ENCODE measurements at places on chromosomes 13 and 19.

GRCh38 chr13:82370316-82370715, 1512.0 kb downstream of the SLITRK1 start:
- no peak overlapping the region for H3K4me3 ChIP-seq
- H3K27ac ChIP-seq = no peak overlapping the region
- H3K27me3 ChIP-seq = no peaks in the 10 kb centered on the region
- DNase-seq = no peak

GRCh38 chr13:36788276-36788675, 30.7 kb upstream of the RFXAP start:
- H3K36me3 ChIP-seq = no peaks in the 10 kb centered on the region
- DNase-seq = no peak

DNA sequence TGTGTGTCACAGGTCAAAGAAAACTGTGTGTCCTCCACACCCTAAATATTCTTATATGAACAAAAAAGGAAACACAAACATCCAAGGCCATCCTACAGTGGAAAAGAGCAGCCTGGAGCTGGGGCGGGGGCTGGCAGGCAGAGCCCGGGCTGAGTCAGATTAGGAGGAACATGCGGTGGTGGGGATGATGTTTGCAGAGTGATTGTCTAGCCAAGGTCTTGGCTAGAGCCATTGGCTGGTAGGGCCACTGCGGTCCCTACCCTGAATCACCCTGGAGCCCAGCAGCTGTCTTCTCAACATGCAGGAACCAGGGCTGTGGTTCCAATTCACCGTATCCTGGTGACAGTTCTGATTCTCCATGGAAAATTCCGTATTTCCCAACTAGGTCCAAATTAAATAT, 439.5 kb downstream of the FGF9 start:
- DNase-seq = no peak
- H3K4me1 ChIP-seq = peaks cover 78% of the 10 kb centered on the region
- no peak overlapping the region for H3K27ac ChIP-seq
- no peaks in the 10 kb centered on the region for H3K27me3 ChIP-seq
- no peak overlapping the region for H3K4me3 ChIP-seq

DNA sequence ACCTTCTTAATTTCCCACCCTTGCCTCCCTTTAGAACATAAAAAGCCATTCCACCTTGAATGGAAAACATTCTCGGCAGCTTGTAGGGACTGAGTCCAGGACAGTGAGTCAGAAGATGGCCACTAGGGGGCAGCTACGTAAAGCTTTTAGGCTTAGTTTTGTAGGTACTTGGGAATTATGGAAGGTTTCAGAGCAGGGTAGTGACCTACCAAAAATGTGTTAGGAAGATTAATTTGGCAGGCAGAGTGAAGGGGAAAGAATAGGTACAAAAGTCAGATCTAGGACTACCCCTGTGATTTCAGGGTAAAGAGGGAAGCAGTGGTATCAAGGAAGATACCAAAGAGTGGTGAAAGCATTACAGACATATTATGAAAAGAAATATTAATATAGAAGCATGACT, 198.4 kb downstream of the NDFIP2 start:
- H3K27me3 ChIP-seq = peaks cover 3% of the 10 kb centered on the region
- no peak overlapping the region for H3K4me3 ChIP-seq
- DNase-seq = peak; percentile 50
- H3K36me3 ChIP-seq = no peaks in the 10 kb centered on the region
- H3K4me1 ChIP-seq = no peaks in the 10 kb centered on the region

GRCh38 chr13:63999614-64000305, 2584.1 kb upstream of the PCDH20 start:
- H3K36me3 ChIP-seq = no peaks in the 10 kb centered on the region
- no peaks in the 10 kb centered on the region for H3K27me3 ChIP-seq
- H3K4me1 ChIP-seq = no peaks in the 10 kb centered on the region
- no peak overlapping the region for H3K4me3 ChIP-seq

DNA sequence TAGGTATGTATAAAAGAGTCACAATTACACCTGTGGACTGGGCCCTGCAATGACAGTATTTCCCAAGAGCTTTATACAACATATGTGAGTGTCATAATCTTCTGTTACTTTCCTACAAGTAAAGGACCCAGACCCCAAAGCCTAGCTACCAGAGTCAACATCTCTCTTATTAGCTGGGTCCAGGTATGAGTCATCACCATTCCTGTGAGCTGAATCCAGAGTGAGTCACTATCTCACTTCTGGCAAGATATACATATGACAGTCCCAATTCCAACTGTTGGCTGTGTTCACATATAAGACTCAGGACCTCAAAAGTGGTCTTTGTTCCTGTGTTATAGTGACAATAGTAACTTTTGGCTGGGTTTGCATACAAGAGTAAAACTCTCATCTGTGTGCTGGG, 46.7 kb downstream of the ZNF729 start:
- no peaks in the 10 kb centered on the region for H3K27me3 ChIP-seq
- no peak overlapping the region for H3K27ac ChIP-seq
- no peak for DNase-seq
- H3K36me3 ChIP-seq = no peaks in the 10 kb centered on the region

DNA sequence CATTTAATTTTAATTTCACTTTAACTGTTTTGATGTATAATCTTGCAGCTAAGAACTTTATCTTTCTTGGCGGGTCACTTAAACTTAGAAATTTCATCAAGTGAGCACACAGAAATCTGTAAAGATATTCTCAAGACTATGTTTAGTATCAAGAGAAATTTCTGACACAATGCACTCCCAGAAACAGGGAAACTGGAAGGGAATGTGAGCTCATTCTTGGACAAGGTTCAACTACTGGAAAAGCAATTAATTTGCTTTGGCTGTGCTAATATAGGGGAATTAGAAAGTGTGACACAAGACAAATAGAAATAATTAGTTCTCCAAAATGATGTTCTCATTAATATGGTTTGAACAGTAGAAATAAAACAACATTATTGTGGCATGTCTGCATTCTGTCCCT, 402.3 kb downstream of the DACH1 start:
- no peaks in the 10 kb centered on the region for H3K27me3 ChIP-seq
- H3K4me3 ChIP-seq = no peak overlapping the region
- no peak overlapping the region for H3K27ac ChIP-seq
- peaks cover 1% of the 10 kb centered on the region for H3K4me1 ChIP-seq
- DNase-seq = no peak

GRCh38 chr19:13010992-13011652, 15.8 kb downstream of the NFIX start:
- H3K27me3 ChIP-seq = peaks cover 56% of the 10 kb centered on the region
- peaks cover 1% of the 10 kb centered on the region for H3K36me3 ChIP-seq
- H3K4me1 ChIP-seq = peaks cover 29% of the 10 kb centered on the region
- no peak overlapping the region for H3K27ac ChIP-seq
- no peak overlapping the region for H3K4me3 ChIP-seq

- H3K4me3 ChIP-seq = no peak overlapping the region
- H3K36me3 ChIP-seq = no peaks in the 10 kb centered on the region
- H3K4me1 ChIP-seq = no peaks in the 10 kb centered on the region
- no peak overlapping the region for H3K27ac ChIP-seq
Measured at GRCh38 chr19:28960586-28960985, 252.4 kb downstream of the UQCRFS1 start.

GRCh38 chr19:46412650-46413261, 608 bp downstream of the CCDC8 start:
- H3K27ac ChIP-seq = no peak overlapping the region
- DNase-seq = no peak
- H3K4me3 ChIP-seq = no peak overlapping the region
- peaks cover 10% of the 10 kb centered on the region for H3K4me1 ChIP-seq
- peaks cover 82% of the 10 kb centered on the region for H3K27me3 ChIP-seq
- H3K36me3 ChIP-seq = no peaks in the 10 kb centered on the region

GRCh38 chr13:76663592-76664335, 222.4 kb downstream of the KCTD12 start:
- H3K27me3 ChIP-seq = no peaks in the 10 kb centered on the region
- no peak overlapping the region for H3K27ac ChIP-seq
- no peak for DNase-seq
- no peak overlapping the region for H3K4me3 ChIP-seq
- H3K36me3 ChIP-seq = no peaks in the 10 kb centered on the region
- H3K4me1 ChIP-seq = peaks cover 5% of the 10 kb centered on the region

- no peak for DNase-seq
- no peaks in the 10 kb centered on the region for H3K27me3 ChIP-seq
- H3K36me3 ChIP-seq = peaks cover 9% of the 10 kb centered on the region
Measured at GRCh38 chr19:35623327-35624010, 5.4 kb upstream of the RBM42 start.

- DNase-seq = no peak
- no peaks in the 10 kb centered on the region for H3K27me3 ChIP-seq
- H3K4me3 ChIP-seq = no peak overlapping the region
- peaks cover 33% of the 10 kb centered on the region for H3K4me1 ChIP-seq
- no peaks in the 10 kb centered on the region for H3K36me3 ChIP-seq
Measured at GRCh38 chr19:39131255-39131755, 5.7 kb downstream of the PAK4 start.

- H3K27ac ChIP-seq = peak within 1 kb of the TSS; percentile 92
- peaks cover 18% of the 10 kb centered on the region for H3K4me1 ChIP-seq
- peak; percentile 24 for DNase-seq
- H3K36me3 ChIP-seq = peaks cover 4% of the 10 kb centered on the region
Measured at GRCh38 chr13:52010890-52011631, at the start of gene ATP7B. TSS of gene ATP7B (minus strand) at chr13:52011450. CDS start at chr13:52011337, 113 bp downstream.

DNA sequence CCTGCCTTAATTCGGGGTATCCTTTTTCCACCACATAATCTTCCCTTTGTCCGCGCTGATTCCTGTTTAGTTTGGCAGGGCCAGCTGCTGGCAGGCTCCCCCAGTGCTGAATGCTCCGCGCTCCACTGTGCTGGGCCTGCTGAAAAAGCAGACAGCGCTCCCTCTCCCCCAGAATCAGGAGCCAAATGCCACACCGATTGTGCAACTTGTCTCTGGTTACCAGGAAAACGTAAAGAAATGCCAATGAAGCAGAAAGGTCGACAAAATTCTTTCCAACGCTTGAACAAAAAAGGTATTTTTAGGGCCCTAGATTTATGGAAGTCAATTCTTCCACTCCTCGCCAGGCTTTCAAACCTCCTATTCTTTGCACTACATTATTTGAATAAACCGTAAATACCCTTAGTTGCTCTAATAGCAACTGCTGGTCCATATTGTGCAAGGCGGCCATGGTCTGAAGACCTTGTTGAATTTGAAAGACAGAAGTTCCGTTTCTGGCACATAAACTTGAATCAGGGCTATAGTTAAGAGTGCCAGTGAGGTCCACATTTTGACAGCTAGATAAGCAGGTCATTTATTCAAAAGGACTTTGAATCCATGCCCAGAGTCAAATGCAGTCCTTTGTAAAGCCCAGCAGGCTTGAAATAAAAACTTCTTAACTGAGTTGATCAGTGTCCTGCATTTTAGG, 206.7 kb upstream of the RFC3 start:
- peak overlapping the region; percentile 75 for H3K4me3 ChIP-seq
- DNase-seq = no peak
- peaks cover 11% of the 10 kb centered on the region for H3K27me3 ChIP-seq
- H3K4me1 ChIP-seq = peaks cover 36% of the 10 kb centered on the region

DNA sequence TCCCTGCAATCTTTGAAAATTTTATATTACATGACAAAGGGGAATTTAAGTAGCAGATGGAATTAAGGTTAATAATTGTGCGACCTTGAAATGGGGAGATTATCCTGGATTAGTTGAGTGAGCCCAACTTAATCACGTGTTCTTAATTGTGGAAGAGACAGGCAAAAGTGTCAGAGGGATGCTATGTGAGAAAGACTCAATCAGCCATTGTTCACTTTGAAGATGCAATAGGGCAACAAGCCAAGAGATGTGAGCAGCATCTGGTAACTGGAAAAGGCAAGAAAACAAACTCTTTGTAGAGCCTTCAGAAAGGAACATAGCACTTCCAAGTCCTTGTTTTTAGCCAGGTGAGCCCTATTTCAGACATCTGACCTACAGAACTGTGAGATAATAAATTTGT, 247.7 kb downstream of the SLITRK1 start:
- no peak for DNase-seq
- H3K4me1 ChIP-seq = no peaks in the 10 kb centered on the region
- H3K27ac ChIP-seq = no peak overlapping the region
- H3K4me3 ChIP-seq = no peak overlapping the region
- H3K36me3 ChIP-seq = no peaks in the 10 kb centered on the region

DNA sequence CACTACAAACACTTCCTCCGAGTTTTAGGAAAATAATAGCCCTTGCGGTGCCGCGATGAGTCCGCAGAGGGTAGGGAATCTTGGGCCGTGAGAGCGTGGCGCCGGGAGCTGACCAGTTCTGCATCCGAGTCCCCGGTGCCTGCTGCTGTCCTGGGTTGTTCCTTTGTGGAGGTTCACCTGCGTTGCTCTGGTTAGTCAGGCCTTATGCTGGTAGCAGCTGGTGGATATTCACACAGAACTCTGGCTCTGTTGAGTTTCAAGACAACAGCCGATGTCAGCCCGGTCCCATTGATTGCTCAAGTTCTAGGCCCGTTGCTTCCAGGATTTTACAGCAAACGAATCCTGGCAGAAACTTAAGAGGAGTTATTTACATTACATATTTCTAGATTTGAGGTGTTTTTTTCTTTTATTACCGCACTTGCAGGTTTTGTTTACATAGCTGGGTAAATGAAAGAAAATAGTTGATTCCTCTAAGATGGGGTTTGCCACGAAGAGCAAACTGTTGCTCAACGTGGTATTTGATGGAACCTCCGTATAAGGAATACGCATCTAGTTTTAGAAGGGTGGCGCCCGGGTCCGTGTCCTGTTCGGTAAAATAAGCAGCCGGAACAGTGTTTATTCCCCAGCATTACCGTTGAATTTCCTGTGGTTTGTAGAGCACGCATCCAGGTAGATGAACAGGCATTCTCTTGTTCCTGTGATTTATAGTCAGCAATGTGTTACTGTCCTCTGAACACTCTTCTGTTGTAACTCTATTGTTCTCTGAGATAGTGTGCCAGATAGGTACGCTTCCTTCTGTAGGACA, 1.3 kb downstream of the CLDN10 start:
- peaks cover 5% of the 10 kb centered on the region for H3K4me1 ChIP-seq
- peaks cover 61% of the 10 kb centered on the region for H3K27me3 ChIP-seq

- no peaks in the 10 kb centered on the region for H3K36me3 ChIP-seq
- no peak overlapping the region for H3K27ac ChIP-seq
- DNase-seq = no peak
- H3K4me3 ChIP-seq = no peak overlapping the region
- H3K27me3 ChIP-seq = peaks cover 6% of the 10 kb centered on the region
Measured at GRCh38 chr13:35718084-35718483, 241.6 kb upstream of the MAB21L1 start.

GRCh38 chr13:106996867-106997618, 429.1 kb upstream of the ARGLU1 start:
- no peak overlapping the region for H3K4me3 ChIP-seq
- H3K36me3 ChIP-seq = no peaks in the 10 kb centered on the region
- no peaks in the 10 kb centered on the region for H3K27me3 ChIP-seq
- no peaks in the 10 kb centered on the region for H3K4me1 ChIP-seq
- no peak for DNase-seq

- no peak overlapping the region for H3K27ac ChIP-seq
- H3K36me3 ChIP-seq = no peaks in the 10 kb centered on the region
- no peaks in the 10 kb centered on the region for H3K27me3 ChIP-seq
- H3K4me3 ChIP-seq = no peak overlapping the region
- H3K4me1 ChIP-seq = peaks cover 9% of the 10 kb centered on the region
- DNase-seq = no peak
Measured at GRCh38 chr19:13053761-13054625, 48.7 kb downstream of the LYL1 start.

GRCh38 chr13:38944219-38944618, 46.4 kb downstream of the STOML3 start:
- no peaks in the 10 kb centered on the region for H3K4me1 ChIP-seq
- no peak overlapping the region for H3K27ac ChIP-seq
- peaks cover 2% of the 10 kb centered on the region for H3K27me3 ChIP-seq
- no peak for DNase-seq
- no peak overlapping the region for H3K4me3 ChIP-seq
